ENCODE measurements at places on chromosomes 5 and 9. TPM values are rescaled to one million over a fixed set of nuclear protein-coding genes. Genes with fewer than 3 reads are reported as not detected.

GRCh38 chr9:125227761-125228160, 13.4 kb downstream of the HSPA5 start:
- DNase-seq: no peak

GRCh38 chr5:41968153-41968723, 43.2 kb downstream of the FBXO4 start:
- no peak for DNase-seq

- no peak for DNase-seq
Observed at GRCh38 chr5:132177691-132178149, 49.9 kb downstream of the P4HA2 start.

Gene TYRP1
- 73.9 TPM for total RNA-seq

DNA sequence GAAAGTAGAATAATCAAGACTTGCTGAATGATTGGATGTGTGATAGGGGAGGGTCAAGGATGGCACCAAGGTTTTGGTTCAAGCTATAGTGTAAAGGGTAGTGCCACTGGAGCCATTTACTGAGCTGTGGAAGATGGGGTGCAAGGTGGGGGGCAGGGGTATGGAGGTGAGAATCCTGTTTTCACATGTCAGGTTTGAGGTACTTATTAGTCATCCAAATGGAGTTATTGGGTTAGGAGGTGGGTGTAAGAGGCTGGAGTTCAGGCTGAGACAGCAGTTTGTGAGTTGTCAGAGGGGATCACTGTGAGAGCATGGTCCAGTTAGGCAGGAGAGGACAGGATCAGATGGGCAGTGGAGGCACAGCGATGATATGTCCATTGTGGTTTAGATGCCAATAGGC, 8.9 kb downstream of the PCBD2 start:
- DNase-seq: no peak

- no peak for DNase-seq
Observed at GRCh38 chr5:180591311-180591887, at the start of gene SCGB3A1. Gene SCGB3A1, minus strand, starts transcription at chr5:180591499. Its CDS starts 37 bp downstream, at chr5:180591462.

- DNase-seq: no peak
Observed at GRCh38 chr9:117293206-117294114, 121.4 kb downstream of the ASTN2 start.

Gene GRM6
- total RNA-seq: not detected

Data from skin of body (tissue), 3 donors.